ENCODE measurements at places on chromosomes 2 and 18.

DNA sequence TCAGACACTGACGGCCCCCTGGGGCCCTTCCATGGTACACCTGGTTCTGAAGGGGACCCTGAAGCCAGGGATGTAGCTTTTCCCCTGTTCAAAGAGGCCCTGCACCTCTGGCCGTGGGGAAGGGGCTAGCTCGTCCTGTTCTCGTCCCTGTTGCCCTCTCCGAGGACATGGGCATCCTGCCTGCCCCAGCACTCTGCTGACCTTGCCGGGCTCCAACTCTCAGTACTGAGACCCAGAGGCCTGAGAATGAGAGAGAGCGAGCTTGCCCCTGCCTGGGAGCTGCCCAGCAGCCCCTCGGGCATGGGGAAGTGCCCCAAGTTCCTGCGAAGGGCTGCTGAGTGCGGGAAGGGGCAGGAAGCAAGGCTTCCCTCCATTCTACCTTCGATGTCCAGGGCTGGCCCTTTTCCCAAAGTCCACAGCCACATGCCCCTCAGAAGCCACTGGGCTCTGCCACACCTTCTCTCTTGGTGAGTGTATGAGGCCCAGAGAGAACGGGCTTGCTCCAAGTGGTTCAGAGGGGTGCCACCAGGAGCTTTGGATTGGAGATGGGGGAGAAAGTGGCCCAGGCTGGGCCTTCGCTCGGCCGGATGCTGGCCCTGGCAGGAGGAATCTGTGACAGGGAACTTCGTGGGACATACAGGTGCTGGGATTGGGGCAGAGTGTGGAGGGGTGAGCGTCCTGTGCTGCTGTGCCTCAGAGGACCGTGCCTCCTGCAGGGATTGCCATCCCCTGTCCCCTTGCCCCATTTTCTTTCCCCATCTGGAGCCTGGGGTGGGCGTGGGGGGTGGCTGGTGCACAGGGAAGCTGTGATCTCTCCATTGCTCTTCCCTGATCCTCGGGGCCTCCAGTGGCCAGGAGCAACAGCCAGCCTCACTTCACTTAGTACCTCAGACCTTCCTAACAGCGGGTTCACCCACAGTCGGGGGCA, 50.8 kb downstream of the KCNIP3 start:
- no peak for DNase-seq

DNA sequence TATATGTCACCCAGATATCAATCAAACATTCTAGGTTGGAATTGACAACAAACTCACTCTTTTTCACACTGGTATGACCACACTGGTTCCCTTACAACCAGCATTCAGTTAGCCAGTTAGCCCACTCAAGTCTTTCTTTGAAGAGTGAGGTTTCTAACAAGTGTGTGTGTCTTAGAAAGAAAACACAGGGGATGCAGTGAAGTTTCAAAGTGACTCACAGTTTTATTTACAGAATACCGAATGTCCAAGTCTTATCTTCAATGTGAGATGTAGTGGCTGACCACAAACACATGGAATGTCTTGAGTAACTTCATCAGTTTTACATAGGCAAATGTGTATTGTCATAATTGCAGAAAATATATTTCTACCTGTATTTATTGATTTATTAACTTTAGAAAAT, 274.7 kb upstream of the HNMT start:
- DNase-seq: peak; percentile 0

DNA sequence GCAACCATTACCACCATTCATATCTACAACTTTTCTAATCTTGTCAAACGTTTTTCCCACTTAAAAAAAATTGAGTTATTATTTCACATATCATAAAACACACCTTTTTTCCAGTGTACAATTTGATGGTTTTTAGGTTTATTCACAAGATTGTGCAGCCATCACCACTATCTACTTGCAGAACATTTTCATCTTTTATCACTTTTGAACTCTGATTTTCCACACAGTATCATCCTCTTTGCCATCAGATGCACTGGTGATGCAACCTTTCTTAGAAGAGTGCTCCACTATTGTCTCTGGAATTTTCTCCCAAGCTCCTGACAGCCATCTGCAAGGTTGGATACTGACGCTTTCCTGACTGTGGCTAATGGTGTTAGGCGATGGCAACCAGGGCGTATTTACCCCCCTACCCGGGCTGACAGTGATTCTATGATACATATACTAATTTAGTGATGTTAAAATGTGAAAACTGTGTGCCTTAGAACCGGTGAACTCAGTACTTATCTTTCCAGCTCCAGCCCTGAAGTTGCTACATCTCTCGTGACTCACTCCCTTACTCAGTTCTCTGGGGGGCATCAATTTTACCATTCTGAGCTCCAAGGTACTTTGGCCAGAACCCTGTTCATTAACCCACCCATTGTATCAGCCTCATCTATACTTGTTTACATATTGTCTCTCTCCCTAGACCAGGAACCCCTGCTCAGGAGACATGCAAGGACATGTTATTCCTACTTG, 105.4 kb upstream of the SPRED2 start:
- peak; percentile 20 for DNase-seq

DNA sequence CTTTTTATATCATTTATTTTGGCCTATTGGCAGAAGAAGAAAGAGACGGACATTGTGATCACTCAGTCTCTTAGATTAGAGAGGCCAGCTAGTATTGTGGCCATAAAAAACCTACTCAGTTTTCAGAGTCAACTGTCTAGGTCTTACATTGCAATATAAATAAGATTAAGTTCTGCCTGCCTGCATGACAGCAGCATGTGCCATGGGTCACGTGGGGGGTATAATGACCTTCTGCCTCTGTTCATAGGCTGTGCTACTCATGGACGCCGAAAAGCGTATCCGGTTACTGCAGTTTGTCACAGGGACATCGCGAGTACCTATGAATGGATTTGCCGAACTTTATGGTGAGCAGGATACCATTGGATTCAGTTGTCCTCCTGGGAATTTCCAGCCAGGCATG, 238.5 kb downstream of the ALPK2 start:
- DNase-seq: no peak

DNA sequence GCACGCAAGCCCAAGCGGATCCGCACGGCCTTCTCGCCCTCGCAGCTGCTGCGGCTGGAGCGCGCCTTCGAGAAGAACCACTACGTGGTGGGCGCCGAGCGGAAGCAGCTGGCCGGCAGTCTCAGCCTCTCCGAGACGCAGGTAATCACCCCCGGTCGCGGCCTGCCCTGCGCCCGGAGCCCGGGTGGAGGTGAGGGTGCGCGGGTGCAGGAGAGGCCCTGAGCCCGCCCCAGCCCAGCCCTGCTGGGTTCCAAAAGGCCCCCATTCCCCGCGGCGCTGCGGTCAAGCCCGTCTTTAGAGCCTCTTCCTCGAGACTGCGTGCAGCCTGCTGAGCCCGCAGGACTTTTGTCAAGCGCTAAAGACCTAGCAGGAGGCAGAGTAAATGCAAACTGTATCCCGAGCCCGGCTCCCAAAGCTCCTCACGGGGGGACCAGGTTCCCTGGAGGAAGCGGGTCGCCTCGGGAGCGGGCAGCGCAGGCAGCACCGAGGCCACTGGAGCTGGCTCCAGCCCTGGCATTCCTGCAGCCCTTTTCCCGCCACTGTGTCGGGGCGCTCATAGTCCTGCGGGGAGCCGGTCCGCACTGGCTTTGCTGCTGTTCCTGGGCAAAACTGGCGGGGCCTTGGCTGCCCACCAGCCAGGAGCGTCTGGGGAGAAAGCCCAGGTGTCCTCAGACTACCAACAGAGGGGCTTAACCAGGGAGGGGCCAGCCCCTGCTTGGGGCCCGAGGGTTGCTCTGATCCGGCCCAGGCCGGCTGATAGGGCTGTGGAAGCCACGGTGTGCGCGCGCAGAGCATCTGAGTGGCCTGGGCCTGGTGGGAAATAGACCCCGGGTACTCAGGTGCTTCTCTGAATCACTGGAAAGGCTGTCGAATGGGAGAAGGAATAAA, 7.3 kb downstream of the EMX1 start:
- no peak for DNase-seq

DNA sequence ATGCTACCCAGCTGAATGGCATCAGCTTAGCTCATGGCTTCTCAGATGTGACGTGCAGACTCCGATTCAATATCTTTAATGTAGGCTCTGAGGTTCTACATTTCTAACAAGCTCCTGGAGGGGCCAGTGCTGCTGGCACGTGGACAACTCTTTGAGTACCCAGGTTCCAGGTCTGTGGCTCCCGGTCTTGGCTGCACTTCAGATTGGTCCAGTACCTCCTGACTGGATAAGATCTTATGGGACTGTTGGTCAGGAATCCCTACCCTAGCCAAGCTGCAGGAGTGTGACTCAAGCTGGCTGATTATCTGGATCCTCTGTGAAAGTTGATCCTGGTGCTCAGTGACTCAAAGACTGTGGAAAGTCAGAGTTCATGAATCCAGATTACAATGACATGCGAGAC, 222.1 kb downstream of the ANKRD30B start:
- DNase-seq: no peak

DNA sequence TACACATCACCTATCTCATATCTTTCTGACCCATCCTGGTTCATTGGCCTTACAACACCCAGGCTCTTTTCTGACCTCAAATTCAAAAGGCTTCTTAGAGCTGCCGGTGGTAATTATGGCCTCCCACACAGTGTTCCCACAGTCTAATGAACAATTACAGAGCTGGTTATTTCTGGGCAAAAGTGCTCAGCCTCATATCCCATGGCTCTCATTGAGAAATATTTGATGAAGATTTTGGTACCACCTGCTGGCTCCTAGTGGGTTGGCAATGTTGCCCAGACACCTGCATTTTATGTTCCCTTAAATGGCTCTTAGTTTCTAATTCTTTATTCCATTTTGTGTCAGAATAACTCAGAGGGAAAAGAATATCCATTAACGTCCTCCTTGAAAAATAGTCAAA, 20.1 kb upstream of the SCYGR2 start:
- DNase-seq: no peak

- DNase-seq: peak; percentile 36
Observed at GRCh38 chr2:179201869-179202268, 62.8 kb downstream of the SESTD1 start.

- DNase-seq: no peak
Observed at GRCh38 chr2:241933179-241933911, 63.8 kb downstream of the RTP5 start.

DNA sequence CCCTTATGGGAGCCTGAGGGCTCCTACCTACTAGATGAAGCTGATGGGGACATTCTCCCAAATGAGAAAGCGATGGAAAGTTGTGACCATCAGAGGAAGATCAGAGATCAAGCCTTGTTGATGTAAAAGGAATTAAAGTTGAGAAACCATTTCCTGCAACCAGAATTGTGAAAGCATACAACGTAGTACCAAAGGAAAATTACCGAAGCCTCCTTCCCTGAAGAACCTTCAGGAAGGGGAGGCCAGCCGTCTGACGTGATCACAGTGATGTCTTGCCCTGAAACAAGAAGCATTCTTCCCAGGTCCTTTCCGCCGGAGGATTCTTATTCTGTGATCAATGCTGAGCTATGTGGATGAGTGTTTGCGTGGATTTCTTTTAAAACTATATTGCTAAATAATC, 211.6 kb upstream of the TNP1 start:
- no peak for DNase-seq

DNA sequence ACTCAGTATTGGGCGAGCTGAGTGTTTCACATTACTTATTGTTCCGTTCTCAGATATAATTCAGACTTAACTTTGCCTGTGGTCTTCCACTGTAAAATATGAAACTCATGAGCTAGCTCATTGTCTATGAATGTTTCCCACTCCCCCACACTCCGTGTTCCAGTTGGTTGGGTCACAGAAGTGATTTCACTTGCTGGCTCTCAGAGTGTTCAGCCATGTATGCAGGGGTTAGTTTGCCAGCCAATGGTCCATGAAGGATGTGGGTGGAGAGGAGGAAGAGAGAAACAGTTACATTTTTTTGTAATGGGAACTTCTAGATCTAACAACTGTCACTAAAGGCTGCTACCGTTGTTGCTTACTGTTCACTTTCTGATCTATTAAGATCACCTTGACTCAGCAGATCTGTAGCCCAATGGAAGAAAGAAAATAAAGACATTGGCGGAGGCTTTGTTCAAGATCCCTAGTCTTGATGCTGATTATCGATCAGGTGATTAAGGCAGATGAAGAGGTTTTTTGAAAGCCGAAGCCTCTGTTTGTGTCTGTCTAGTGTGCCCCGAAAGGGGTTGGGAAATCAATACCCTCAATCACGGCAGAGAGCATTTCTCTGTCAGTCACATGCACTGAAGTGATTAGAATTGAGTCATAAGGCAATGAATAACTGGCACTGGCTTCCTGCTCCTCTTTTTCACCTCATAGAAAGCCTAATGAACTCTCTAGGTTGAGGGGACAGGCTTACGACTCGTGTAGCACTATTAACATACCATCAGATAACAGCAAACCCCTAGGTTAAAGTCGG, 279.7 kb upstream of the FIGN start:
- no peak for DNase-seq

DNA sequence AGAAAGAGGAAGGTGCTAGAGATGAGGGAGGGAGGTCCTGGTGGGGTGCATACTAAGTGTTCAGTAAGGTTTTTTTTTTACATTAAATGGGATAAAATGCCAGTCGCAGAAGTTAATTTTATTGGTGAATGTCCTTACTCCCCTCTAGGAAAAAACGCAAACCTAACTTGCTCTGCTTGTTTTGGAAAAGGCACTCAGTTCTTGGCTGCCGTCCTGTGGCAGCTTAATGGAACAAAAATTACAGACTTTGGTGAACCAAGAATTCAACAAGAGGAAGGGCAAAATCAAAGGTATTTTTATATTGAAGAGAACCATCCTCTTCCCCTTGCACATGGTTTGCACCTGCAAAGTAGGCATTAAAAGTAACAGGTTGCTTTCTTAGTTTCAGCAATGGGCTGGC, 12.7 kb upstream of the IL18R1 start:
- DNase-seq: no peak

DNA sequence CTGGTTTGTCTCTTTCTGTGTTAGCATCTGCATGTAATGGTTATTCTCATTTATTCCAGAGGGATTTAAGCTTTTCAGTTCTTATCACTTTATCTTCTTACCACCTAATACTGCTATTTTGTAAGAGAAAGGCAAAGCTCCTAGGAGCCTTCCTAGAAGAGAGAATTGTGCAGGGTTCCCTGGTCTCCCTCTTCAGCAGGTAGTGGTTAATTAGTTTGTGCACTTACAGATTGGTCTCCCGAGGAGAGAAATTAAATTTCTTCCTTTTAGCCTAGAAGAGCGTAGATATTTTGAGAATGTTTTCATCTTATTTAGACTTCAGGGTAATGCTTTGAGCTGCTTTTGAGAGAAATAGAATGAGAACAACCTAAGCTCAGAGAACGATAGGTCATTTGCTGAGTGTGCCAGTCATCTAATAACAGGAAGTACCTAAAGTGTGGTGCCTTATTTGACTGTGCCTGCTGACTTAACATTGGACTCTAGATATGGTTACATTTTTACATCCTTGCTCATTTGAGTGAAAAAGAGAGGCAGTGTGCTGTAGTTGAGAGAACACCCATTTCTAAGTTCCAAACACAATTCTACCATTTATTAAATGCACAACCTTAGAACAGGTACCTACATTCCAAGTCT, 651.4 kb downstream of the STK39 start:
- no peak for DNase-seq
